Right ventricle myocardium superior (tissue), 1 donor: ENCODE measurements at places on chromosomes 16 and 17.

DNA sequence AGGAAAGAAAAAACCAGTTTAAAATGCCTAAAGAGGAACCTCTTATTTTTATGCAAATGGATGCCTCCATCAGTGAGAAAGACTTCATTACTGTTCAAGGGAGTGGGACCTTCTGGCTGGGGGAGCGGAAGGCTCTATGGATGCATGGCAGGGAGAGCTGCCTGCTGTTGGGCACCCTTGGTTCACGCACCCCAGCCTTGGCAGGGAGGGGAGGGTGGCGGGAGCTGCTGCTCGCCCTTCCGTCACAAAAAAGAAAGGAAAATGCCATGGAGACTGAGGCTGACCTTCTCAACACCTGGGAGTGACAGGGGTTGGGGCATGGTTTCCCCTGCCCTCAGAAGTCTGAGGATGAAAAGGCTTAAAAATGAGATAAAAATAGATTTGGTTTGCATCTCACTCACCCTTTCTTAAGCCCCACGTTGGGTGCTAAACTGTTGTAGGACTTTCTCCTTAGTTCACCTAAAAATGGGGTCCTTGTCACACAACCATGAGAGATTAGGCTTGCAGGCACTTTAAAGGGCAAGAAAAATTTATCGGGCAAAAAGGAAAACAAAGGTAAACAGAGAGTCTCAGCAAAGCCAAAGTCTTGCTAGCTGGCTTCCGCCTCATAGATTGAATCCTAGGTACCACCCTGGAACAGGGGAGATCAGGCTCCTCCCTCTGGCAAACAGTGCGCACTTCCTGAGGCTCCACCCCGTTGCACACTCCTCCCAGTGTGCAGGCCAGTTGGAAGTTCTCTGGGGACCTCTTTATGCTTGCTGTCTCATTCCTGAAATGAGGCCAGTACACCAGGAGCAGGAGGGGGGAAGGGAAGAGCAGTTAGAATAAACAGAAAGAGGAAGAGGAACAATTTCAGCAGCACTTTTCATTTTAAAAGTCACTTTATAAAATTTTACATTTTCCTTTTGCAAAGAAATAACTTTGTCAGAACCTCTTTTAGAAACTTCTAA is 31.6 kb downstream of the PHKB start:
- DNase-seq: peak; percentile 86

- DNase-seq: no peak
Measured at GRCh38 chr17:28385037-28385400, 13.5 kb downstream of the SARM1 start.

- no peak for DNase-seq
Measured at GRCh38 chr16:46980926-46981325, 7.5 kb upstream of the DNAJA2 start.

DNA sequence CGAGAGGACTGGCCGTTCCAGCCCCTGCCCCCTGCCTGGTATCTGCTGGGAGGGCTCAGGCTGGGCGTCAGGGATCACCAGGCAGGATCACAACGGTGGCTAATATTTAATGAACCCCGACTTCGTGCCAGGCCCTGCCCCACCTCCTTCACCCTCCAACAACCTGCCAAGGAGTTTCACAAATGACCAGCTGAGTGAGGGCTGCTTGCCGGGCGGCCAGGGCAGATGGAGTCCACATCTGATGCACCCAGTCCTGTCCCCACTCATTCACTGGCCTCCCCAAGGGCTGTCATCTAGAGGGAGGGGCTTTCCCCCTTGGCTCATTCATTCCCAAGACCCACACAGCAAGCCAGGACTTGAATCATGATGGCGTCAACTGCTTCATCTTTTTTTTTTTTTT is 17.5 kb downstream of the UBALD1 start:
- no peak for DNase-seq

GRCh38 chr17:32567086-32567485 is 80.3 kb downstream of the CDK5R1 start:
- no peak for DNase-seq
